ENCODE measurements at places on chromosomes 3 and 15.

DNA sequence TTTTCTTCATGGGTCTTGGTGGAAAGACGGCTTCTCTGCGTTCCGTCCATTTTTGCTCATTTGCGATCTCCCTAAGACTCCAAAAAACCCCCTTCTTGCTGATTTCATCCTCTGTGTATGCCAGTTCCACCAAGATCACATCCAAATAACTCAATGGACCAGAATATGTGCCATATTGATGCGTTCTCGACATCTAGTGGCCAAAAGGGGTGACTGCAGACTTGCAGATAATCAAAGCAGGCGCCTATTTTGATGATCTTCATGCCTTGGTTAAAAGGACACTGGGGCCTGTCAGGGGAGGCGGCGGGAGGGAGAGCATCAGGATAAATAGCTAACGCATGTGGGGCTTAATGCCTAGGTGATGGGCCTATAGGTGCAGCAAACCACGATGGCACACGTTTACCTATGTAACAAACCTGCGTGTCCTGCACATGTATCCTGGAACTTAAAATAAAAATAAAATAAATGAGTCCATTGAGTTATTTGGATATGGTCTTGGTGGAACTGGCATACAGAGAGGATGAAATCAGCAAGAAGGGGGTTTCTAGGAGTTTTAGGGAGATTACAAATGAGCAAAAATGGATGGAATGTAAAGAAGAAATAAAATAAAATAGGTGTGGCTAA, 104.2 kb upstream of the RAD18 start:
- peak; percentile 2 for DNase-seq

- DNase-seq = no peak
Measured at GRCh38 chr15:39406485-39406884, 174.4 kb upstream of the THBS1 start.

DNA sequence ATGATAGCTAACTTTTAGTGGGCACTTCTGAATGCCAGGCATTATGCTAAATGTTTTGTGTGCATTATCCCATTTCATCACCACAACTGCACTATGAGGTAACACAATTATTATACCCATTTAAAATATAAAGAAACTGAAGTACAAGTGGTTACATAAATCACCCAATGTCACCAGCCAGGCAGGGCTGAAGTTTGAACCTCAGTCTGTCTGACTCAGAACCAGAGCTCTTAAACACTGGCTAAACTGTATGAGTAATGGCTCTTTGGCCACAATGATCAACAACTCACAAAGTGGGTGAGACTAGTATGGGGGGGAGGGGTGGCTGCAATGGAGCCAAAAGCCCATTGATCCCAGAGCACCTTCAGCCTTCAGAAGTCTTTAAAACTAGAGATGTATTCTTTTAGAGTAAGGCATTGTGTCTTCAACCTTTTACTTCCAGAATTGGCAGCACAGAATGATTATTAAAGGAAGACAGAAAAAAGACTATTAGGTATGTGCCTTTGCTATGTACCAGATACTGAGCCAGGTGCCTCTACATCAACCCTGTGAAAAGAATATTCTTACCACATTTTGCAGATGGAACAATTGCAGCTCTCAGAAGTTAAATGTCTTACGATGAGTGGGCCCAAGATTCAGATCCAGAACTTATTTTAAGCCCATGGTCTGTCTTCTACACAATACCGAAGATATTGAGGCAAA, 166.9 kb downstream of the UACA start:
- no peak for DNase-seq

- no peak for DNase-seq
Measured at GRCh38 chr15:75811626-75812025, 31.6 kb upstream of the UBE2Q2 start.

- no peak for DNase-seq
Measured at GRCh38 chr3:40313975-40314860, 4.7 kb downstream of the EIF1B start.

DNA sequence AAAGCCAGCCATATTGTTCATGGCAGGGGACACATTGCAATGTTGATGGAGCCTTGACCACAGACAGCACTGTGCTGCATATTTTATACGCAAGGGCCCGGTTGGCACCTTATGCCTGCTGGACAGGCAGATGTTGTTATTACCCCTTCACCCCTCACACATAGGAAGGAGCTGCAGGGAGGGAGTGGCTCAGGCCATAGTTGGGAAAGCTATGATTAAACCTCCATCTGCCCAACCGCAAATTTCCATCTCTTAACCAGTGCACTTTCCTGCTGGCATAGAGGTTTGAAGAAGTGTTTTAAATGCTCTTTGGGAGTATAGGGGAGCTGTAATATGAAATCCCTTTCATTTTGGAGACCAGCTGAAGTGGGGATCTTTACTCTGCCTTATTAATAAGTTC, 224.7 kb downstream of the CACNA2D3 start:
- DNase-seq = no peak

GRCh38 chr3:121852256-121852655, 17.2 kb downstream of the EAF2 start:
- no peak for DNase-seq

DNA sequence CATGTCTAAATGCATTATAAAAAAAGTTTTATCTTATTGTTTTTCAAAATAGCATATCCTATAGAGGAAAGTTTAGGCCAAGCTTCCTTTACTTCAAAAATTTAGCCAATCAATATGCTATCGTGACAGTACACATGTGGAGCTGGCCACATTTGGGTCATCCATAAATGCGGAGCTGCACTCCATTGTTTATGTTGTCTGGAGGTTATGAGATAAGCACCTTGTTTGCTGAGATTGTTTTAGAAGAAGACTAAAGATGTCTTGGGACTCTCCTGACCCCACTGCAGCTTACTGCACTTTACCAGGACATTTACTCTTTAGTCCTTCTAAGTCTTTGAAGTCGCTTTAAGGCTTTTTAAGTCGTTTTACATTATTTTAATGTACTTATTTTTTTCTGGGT, 265.9 kb downstream of the OCA2 start:
- DNase-seq = no peak

DNA sequence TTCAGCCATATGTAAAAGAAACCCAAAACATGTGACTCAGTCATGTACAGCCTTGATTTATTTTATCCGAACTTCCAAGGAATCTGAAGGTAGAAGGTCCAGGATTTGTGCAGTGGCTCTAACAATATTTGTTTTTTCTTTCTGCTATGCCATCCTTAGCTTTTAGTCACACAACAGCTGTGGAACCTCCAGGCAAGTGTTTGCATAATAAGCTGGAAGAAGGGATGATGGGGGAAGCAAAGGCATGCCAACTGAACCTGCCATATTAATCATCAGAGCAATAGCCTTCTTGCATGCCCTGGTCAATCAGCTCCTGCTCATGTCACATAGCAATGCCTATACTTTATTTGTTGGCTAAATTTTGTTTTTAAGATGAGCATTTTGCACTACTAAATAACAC, 444.7 kb upstream of the ARPP21 start:
- no peak for DNase-seq

- DNase-seq = no peak
Measured at GRCh38 chr3:194352667-194353246, 1.6 kb upstream of the CPN2 start.

- DNase-seq = no peak
Measured at GRCh38 chr15:81015621-81016488, 15.1 kb downstream of the TLNRD1 start.
